Left ventricle myocardium superior (tissue), 1 donor: ENCODE measurements at places on chromosomes 16 and 17. TPM values are rescaled to one million over a fixed set of nuclear protein-coding genes. Genes with fewer than 3 reads are reported as not detected.

DNA sequence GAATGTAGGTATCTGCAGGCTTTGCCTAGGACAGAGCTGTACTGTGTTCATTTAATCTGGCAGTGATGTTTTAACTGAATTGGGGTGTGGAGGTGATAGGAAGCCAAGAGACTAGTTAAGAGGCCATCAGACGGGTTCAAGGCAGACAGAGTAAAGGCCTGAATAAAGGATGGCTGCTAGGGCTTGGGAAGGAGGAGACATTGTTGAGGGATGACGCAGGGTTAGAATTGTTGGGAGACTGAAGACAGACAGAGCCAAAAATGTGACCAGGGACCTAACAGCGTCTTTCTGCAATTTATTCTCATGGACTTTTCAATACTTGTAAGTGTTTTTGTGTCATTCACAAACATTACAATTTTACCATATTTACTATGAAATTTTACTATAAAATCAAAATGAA lies 48.6 kb upstream of the MYH10 start:
- no peak for DNase-seq

The CCL14 gene
- 8.1 TPM for total RNA-seq

The NMT1 gene
- 114 TPM for total RNA-seq

DNA sequence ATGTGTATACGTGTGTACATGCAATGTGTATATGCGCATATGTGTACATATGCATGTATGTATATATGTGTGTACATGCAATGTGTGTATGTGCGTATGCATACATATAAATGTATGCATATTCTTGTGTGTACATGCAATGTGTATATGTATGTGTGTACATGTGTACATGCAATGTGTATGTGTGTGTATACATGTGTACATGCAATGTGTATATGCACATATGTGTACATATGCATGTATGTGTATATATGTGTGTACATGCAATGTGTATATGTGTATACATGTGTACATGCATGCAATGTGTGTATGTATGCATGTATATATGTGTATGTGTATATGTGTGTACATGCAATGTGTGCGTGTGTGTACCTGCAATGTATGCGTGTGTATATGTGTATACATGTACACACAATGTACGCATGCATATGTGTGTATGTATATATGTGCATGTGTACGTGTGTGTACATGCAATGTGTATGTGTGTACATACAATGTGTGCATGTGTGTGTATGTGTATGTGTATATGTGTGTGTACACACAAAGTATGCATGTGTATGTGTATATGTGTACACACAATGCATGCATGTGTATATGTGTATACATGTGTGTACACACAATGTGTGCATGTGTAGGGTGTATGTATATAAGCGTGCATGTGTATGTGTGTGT lies 167.7 kb downstream of the SHISA9 start:
- no peak for DNase-seq

The ACBD4 gene
- total RNA-seq: 7.7 TPM

The PRDM7 gene
- not detected for total RNA-seq

DNA sequence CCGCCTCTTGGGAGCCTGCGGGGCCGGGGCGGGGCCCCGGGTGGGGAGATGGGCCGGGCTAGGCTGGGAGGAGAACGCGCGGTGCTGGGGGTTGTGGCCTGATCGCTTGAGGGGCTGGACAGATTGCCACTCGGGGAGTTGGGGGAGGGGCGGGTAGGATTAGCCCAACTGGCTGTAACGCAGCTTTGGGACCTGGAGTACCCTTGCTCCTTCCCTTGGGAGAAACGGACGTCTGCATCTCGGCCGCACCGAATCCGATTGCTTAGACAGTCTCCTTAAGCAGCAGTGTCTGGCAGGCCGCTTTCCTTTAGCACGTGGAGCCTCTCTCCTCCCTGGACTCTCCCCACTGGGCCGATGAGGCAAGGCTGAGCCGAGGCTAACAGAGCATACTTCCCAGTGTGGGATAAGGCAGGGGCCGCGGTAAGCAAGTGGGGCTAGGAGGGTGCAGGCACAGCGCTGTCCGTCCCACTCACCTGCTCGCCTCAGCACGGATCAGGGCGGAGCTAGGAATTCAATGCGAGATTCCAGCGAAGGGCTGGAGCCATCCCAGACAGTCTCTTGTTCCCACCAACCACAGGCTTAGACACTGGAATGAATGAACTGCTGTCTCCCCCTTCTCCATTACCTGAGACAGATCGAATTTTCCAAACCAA lies 540 bp upstream of the ACLY start:
- no peak for DNase-seq

DNA sequence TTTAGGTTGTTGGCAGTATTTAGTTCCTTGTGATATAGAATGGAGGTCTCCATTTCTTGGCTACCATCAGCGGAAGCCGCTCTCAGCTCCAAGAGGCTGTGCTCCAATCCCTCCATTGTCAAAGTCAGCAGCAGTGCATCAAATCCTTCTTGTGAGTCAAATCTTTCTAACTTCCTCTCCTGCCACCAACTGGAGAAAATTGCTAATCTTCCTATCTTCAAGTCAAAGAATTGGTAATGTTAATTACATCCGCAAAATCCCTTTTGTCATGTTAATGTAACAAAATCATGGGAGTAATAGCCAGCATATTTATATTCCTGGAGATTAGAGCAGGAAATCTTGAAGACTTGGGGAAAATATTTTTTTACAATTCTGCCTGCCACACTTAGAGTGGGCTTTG lies 436.4 kb upstream of the DYNLRB2 start:
- DNase-seq: no peak
